Activated naive CD4-positive, alpha-beta T cell treated with anti-CD3 and anti-CD28 coated beads, Interleukin-2, amount 10 ng/mL, durations not matched to agents 7 days and 5 days (primary cell): ENCODE measurements at places on chromosomes 2 and 18.

DNA sequence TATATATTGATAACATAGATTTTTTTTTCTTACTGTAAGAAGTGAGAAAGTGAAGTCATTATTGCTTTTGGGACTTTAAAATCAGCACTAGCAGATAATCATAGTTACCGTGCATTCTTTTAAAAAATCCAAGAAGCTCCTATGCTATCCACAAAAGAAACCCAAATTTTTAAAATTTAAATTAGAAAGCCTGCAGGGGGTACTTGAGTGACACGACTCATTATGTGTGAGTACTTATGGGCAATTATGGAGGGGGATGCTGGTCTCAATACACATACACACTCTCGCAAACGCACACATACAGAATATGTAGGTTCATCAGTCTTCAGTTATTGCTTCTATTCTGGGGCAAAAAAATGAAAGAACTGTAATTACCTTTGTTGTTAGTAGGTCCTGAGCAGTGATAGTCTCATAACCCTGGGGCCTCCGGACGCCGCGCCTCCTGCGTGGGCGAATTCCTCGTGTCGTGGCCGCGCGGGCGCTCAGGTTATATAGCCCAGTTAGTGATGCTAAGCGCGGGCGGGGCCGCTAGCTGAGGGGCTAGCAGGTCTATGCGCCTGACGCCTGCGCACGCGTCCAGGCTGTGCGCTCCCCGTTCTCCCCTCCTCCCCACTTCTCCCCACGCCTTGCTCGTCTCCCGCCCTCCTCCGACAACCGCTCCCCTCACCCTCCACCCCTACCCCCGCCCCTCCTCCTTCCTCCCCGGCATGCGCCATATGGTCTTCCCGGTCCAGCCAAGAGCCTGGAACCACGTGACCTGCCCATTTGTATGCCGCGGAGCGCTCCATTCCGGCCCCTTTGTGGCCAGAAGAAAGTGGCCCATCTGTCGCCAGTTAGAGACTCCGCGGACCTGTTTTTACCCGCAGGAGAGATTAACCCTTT, at the start of gene NEUROD1:
Gene NEUROD1, minus strand, starts transcription at position 463 of the 882 bp plus-strand sequence. CDS start 1,657 bp downstream, outside the sequence.
- no peak for DNase-seq

- no peak for DNase-seq
Measured at GRCh38 chr2:70944111-70944690, 8.5 kb downstream of the ATP6V1B1 start.

GRCh38 chr2:20465716-20466394, 19.0 kb downstream of the RHOB start:
- no peak for DNase-seq

GRCh38 chr2:65055422-65056214, 598 bp upstream of the CEP68 start:
- no peak for DNase-seq

GRCh38 chr2:9408641-9409151, 14.6 kb downstream of the ITGB1BP1 start:
- no peak for DNase-seq

DNA sequence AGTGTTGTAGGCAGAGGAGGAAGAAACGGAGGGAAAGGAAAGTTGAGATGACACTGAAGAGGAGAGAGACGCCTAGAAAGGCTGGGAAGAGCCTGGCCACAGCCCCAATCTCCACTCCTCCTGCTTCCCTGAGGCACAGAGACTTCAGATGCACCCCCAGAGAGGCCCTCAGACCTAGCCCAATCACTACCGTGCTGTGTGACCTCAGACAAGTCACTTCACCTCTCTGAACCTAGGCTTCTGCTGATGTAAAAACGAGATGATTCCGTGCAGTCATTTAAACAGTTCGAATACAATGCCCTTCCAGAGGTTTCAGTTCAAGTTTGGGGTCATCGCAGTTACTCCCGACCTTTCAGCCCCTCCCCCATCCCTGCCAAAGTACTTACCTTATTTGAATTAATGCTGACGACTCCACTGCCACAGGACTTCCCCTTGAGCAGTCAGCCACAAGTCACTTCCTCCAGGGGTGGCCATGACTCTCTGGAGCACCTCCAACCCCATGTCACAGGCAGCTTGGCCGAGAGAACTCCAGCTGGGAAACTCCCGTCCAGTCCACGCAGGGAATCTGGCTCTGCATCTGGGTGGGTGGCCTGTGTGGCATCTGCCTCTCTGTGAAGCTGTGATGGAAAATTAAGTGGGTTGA, 105.2 kb upstream of the ID2 start:
- peak; percentile 35 for DNase-seq

DNA sequence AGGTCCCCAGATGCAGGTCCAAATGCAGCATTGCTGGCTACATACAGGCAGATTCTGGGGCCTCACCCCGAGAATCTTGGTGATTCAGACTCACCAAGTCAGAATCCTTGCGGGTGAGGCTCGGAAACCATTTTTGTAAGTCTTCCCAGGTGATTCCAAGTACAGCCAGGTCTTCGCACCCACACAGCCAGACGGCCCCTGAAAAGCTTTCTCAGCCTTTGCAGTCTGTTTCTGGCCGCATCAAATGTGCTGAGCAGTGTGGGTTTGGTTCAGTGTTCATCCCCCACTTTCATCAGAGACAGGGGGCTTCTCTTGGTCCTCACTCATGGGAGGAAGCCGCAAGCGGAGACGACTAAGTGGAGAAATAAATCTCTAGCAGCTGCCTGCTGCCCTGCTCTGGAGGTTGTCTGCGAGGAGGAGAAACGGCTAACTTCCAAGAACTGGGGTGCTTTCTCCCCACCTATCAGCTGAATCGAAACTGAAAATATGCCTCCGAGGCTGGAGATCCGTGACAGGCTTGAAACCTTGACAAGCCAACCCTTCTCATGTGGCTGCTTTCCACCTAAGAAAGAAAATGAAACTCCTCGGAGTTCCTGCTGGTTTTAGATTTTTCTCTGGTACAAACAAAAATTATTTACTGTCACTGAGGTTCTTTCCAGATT, 8.9 kb upstream of the TMEM185B start:
- peak; percentile 88 for DNase-seq

DNA sequence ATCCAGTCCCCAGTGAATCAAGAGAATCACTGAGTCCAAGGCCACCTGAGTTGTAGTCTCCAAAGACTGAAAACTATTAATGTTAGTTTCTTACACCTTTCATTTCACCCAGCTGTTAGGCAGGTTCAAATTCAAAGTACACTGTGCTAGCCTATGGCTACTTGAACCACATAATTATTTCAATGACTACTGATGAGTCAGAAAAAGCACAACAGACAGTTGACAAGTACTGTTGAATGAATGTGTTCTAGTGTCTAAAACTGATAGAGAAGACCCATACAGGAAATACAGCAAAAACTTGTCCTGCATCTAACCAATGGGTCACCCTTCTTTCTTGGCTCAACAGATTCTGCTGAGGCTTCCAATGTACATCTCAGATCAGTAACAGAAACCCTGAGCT, 160.9 kb downstream of the MYO5B start:
- DNase-seq = no peak

DNA sequence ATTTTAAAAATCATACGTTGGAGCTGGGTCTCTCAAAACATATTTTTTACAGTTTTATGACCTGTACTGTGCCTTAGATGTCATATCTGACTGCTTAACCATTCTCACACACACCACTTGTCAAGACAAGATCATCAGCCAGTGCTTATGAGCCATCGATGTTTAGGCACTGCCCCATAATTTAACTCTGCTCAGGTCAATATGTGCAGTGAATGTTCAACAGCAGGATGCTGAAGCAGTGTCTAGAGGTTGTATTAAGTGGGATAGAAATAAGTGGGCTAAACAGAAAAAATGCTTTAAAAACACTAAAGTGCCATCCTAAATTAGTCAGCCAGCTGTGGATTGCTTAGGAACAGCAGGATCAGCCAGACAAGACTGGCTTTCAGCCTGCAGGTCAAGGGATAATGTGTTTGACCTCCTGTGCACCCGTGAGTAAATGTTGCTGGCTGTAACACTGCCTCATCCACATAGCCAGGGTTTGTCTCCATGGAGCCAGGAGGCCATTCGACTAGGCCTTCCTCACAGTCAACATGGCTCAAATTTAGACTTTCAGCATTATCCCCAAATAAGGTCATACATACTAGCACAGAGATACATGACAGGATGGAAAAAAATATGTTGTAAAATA, 139.0 kb upstream of the NXPH2 start:
- DNase-seq = no peak

- no peak for DNase-seq
Measured at GRCh38 chr2:64273524-64274398, 129.5 kb upstream of the PELI1 start.

GRCh38 chr2:152546230-152546837, 170.9 kb downstream of the PRPF40A start:
- DNase-seq = no peak
